ENCODE measurements at places on chromosomes 2 and 18.

DNA sequence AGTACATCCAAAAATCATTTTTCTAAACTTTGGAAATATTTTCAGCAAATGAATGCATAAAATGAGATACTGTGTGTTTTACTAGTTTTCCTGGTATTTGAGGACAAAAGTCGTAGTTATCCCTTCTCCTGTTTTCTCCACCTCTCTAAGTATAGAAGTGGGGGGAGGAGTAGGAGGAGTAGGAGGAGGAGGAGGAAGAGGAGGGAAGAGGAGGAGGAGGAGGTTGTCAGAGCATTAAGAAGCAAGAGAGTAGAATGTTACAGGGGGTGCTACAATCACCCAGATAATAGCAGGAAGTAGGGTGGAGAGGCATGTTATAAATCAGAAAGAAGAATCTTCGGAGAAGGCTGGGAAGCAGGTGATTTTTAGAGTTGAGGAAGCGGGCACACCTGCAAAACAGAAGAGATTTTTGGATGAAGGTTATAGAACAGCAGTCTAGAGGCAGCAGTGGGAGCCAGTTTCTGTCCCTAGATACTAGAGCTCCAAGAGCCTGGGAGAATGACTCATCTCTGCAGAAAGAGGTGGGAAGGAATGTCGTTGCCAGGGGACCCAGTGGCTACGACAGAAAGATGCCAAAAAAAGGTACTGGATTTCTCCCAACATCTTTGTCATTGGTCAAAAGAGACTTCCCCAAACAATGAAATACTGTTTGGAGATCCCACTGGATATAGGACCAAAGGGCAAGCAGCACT is 44.2 kb upstream of the AQP4 start:
- DNase-seq = no peak

- no peak for DNase-seq
Measured at GRCh38 chr18:70931942-70932814, 643.3 kb downstream of the SOCS6 start.

DNA sequence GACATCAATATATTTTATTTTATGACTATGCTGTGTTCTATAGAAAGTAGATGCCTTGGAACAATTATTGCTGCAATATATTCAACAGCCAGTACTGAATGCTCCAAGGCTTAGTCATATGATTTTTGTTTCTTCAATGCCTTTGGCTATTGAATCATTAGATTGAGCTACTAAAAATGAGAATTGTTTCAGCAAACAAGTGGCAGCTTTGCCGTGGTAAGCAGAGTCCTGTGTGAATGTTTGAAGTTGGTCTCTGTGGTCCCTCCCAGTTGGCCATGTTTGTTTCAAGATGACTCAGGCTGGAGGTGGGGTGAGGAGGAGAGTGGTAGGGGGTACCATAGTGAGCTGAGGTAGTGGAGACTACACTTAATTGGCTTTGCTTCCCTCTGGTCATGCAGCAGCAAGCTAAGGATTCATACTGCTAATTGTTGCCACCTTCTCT is 198.6 kb upstream of the EPAS1 start:
- DNase-seq = no peak

DNA sequence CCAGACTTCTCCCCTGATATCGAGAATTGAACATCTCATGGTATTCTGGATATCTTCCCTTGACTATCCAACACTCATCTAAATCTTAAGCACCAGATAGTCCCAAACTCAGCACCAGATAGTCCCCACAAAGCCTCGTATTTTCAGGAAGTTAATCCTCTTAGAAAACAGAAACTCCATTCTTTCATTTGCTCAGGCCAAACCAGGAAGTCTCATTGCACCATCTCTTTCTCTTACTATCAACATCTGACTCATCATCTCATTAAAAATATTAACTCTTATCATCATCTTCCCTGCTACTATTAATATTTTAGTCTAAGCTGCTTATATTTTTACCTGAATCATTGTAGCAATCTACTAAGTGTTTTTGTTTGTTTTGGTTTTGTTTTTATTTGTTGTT is 286.4 kb downstream of the GALNT13 start:
- DNase-seq = no peak

- no peak for DNase-seq
Measured at GRCh38 chr2:190183539-190183938, 121.0 kb upstream of the MSTN start.

DNA sequence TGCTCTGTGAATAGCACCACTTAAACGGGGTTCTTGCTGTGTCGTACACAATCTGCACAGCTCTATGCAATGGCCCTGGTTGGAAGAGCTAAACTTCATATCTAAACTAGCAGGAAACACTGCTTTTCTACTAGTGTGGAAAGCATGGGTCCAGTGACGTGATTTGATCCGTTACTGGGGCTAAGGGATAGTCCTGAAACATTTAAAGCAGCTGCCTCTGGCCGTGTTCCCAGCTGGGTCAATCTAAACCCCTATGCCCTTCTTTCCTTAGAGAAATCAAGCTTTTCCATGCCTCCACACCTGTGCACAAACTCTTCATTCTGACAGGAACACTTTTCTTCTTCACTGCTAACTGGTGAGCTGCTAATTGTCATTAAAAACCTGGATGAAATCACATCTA is 5.4 kb upstream of the IGFBP5 start:
- no peak for DNase-seq

- DNase-seq = no peak
Measured at GRCh38 chr2:224958462-224958857, 83.8 kb downstream of the DOCK10 start.

- no peak for DNase-seq
Measured at GRCh38 chr2:157053876-157054275, 203.6 kb upstream of the GALNT5 start.

- no peak for DNase-seq
Measured at GRCh38 chr2:28547223-28547860, 51.5 kb downstream of the PLB1 start.

DNA sequence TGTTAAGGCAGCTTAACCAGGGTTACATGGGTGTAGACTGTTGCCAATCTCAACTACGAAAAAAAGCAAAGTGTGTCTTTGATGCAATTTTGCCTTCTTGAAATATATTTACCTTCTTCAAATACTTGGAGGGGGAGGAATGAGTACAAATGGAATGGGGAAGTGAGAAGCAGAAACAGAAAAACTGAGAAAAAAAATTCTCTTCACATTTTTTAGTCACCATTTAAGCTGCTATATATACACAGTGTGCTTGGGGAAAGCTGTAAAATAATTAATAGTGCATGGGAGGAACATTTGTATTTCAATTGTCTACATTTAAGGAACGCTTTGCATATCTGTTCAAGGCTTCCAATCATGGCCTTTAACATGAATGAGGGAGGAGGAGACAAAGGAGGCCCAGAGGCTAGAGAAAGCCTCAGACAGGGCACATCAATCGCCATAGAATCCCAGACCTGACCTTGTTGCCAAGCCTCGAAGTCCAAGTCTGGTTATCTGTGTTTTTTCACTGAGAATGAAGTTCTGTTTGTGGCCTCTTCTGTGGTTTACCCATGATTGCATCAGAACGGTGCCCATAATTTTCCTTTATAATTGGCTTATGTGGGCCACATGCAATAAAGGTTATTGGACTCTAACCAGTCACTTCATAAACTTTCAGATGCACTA is 158.6 kb downstream of the PIK3C3 start:
- DNase-seq = no peak

DNA sequence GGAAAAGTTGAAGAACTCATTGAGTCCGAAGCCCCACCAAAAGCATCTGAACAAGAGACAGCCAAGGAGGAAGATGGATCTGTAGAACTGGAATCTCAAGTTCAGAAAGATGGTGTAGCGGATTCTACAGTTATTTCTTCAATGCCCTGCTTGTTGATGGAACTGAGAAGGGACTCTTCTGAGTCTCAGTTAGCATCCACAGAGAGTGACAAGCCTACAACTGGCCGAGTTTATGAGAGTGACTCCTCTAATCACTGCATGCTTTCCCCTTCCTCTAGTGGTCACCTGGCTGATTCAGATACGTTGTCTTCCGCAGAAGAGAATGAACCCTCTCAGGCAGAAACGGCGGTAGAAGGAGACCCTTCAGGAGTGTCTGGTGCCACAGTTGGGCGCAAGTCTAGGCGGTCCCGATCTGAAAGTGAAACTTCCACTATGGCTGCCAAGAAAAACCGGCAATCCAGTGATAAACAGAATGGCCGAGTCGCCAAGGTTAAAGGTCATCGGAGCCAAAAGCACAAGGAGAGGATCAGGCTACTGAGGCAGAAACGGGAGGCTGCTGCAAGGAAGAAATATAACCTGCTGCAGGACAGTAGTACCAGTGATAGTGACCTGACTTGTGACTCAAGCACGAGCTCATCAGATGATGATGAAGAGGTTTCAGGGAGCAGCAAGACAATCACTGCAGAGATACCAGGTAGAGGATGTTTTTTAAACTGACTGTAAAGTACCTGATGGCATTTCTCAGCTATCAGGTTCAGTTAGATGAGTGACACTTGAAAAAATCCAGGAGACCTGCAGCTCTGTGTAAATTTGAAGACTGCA is 111.9 kb downstream of the HAUS1 start:
- DNase-seq = no peak

GRCh38 chr18:72325307-72325706 is 218.8 kb downstream of the CBLN2 start:
- no peak for DNase-seq

GRCh38 chr2:196293751-196294515 is 122.6 kb upstream of the STK17B start:
- no peak for DNase-seq

DNA sequence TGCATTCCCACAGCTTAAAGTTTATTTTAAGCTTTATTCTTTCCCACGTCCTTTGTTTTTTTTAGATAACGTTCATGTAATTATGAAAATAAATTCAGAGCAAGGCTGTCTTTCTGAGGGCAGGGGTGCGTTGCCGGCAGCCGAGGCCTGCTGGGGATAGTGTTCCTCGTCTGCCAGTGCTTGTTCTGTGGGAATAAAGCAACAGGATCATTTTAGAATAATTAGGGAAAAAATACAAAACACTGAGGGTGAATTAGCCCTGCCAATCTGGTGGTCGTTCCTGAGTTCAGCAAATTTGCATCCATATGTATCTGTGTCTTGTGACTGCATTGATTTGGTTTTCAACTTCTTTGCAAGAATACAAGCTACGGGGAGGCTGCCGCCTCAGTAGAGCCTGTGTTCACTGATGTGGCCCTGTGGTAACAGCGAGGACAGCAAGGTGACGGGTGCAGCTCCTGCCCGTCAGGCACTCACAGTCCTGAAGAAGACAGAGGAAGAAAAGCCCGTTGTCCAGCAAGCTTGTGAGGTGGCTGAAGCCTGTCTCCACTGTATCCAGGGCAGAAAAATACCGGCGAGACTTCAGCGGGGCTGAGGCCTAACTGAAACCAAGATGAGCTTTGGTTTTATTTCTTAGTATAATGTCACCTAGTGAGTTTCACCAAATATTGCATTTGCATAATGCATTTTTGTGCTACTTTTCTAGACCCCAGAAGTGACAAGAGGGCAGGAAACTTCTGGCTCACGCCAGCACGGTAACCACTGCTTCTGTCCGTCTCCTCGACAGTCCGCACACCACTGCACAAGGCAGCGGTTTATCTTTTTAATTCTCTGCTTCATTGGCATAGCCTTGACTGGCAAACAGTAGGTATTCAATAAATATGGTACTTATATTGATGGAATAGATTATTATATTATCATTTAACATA is 64.5 kb downstream of the SH3YL1 start:
- DNase-seq = no peak

GRCh38 chr2:20025065-20025786 is 12.8 kb upstream of the MATN3 start:
- no peak for DNase-seq

DNA sequence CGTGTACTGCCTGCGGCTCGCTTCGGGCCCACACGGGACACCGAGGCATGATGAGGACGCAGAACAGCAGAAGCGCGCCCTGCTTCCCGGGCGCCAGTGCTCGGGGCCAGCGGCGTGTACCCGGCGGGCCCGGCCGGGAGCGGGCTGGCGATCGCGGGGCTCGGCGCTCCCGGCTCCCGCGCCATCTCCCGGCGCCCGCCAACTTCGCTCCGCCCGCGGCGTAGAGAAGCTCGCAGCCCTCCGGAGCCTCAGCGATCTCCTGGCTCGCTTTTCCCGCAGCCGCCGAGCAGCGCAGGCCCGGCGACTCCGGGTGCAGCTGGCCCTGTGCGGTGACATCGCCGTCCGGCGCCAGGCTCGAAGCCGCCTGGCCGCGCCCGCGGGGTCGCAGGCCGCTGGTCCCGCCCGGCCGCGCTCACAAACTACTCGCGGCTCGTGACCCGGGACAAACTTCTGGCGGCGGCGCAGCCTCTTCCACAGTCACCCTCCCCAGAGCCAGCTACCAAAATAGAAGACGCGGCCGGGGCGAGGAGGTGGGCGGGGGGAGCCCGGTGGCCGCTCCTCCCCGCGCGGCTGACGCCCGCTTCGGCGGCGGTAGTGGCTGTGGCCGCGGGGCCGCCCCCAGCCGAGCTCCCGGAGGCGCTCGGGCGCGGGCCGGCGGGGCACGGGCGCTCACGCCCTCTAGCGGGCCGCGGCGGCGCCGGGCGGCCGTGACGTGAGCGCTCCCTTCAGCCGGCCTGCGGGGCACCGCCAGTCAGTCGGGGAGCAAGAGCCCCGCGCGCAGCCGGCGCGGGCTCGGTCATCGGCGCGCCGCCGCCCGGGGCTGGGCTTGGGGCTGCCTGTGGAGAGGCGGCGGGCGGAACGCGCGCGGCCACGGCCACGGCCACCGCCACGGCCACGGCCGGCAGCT is at the start of gene PTPRM:
PTPRM (plus strand) TSS at position 750 of the 907 bp plus-strand sequence. CDS start 503 bp downstream, outside the sequence.
- DNase-seq = no peak

DNA sequence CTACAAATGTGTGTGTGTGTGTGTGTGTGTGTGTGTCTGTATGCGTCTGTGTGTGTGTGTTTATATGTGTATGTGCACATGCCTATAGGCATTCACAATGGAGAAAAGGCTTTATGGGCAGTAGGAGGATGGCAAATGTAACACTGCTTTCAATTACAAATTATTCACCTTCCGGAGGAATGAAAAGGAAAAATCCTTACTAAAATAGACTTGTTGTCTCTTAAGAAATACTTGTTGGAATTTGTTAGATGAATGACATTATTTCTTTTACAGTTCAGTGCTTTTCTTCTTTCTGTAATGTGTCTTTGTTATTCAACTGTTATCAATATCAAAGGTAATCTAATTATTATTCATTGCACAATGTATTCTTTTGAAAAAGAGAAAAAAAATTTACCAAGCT is 874.3 kb downstream of the ERBB4 start:
- DNase-seq = no peak

DNA sequence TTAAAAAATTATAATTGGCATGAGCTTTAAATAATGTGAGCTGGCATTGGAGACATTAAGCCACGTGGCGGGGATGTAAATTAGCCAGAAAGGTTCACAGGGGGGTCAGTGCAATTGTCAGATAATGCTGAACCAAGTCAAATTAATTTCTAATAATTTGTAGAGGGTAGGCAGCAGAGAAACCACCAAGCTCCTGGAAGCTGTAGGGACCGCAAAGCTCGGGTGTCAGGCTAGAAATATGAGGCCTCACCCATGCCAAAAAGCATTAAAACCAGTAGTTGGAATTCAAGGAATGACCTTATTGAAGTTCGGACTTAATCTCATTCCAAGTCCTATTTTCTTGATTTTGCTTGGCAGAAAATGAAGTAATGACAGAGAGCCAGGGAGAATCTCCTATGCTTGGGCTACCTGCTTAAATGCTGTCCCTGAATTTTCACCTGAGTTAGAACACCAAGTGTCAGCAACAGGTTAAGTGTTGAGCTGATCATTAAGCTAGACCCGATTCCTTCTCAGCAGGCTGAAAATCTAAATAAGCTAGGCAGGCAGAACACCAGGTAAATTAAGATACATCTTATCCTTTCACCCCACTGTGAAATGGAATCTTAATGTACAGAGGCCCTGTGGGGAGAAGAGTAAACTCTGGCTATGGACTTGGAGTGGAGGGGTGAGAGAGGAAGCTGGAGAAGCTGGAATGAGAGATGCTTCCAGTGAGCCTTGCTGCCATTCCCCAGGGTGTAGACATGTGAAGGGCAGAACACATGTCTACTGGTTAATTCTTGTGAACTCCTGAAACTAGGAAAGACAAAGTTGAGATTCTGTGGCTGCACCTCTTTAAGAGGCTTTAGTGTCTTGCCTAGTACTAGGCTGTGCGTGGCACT is 520.0 kb downstream of the SLC4A3 start:
- no peak for DNase-seq

Data from NT2/D1 (cell line).